Colonic mucosa (tissue), 4 donors: ENCODE measurements at places on chromosomes 5 and 9.

- no peak for DNase-seq
Observed at GRCh38 chr5:149526845-149527590, 24.2 kb downstream of the CSNK1A1 start.

GRCh38 chr5:169970339-169970738 is 10.0 kb downstream of the INSYN2B start:
- DNase-seq = no peak

DNA sequence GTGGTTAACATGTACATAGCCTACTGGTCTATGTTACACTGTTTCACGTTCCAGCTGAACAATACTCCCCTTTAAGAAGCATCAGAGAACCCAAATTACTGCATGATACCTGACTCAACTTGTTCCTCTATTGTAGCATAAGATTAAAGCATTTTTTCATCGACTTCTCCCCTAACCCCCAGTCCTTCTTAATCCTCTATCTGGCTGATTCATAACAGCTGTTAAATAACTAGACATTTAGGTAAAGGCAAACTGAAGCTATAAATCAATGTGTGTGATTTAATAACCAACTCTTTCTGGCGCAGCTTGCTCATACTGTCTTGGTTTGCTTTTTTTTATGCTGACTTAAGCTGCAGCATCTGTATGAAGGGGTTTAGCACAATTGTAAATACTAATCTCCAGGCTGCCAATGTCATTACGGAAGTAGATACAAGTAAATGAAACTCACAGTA is 94.2 kb upstream of the MTAP start:
- DNase-seq = no peak

DNA sequence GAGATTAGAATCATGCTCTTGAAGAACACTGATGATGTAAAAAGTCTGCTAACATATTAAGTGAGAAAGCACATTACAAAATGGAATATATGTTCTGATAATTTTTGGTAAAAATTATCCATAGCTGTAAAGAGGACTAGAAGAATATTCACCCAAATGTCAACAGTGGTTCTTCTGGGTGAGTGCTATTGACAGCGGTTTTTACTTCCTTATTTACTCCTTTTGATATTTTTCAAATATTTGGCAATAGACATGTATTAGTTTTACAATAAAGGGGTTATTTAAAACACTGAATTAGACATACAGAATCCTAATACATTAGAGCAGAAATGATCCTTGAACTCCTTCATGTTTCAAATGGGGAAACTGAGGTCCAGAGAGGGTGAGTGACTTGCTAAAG is 26.9 kb upstream of the MEGF9 start:
- no peak for DNase-seq

DNA sequence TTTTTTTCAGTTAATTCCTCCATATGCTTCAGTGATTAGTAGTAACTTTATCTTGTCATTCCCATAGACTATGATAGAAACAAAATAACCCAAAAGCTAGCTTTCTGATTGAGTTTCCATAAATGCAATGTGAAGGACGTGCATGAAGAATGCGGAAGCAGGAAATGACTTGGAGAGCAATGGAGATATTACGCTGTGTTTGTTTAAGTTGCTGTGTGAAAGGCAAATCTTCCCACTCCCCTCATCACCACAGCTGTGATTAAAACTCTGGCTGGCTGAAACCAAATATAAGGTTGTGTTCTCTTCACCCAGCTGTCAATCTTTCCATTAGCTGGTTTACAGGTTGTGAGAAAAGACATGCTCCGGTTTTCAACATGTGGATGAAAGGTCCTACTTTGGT is 83.9 kb downstream of the NR2F1-AS1 start:
- no peak for DNase-seq

DNA sequence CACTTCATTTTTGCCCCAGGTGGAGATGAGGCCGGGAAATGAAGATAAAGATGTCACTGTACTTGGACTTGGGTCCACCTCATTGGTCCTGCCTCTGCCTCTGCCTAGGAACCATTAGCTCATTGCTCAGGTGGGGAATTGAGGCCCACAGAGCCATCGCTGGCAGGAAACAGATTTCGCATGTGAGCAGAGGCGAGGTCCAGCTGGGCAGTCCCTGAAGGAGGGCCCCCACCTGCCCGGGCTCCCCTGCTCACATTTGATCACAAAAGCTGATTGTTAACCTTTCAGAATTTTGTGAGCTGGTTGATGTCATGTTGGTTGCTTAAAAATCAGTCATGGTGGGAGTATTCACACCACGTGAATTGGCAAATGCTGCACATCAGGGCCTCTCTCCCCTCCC is 273.8 kb upstream of the MVB12B start:
- DNase-seq = no peak

- no peak for DNase-seq
Observed at GRCh38 chr9:26748449-26749058, 144.0 kb downstream of the CAAP1 start.

DNA sequence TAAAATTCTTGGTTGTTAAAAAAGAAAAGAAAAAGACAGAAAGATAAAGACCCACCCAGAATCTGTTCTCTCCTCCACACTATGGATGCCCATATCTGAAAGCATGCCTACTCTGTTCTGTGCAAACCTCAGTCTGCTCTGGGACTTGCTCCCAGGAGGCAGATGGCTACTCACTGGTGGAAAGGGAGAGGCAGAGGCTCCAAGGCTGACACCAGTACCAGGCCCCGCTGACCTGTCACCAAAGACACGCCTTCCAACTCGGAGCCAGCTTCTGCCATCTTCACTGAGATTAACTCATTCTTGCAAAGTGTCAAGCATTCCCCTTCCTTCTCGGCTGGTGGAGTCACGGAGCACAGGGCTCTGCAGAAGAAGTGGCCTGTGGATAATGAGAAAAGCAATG is 21.6 kb downstream of the SH3TC2 start:
- no peak for DNase-seq

DNA sequence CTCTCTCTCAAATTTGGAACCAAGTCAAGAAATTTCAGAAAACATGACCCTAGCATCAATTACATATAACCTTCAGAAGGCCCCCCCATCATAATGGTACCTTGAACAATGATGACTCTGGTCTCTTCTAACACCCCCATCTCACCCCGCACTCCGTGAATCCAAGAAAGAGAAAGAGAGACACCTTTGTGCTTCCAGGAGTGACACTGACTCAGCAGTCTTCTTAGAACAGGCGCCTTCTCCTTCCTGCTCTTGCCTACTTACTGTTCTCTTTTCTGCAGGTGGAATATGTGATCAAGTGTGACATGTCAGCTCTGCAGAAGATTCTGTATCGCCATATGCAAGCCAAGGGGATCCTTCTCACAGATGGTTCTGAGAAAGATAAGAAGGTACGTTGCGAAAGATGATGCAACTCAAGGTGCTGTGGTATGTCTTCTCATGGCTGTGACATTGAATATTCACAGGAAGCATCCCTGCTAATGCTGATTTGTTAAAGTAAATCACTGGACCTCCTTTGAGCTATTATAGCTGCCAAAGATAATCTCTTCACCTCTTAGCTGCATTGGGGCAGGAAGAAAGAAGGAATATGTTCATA is 81.3 kb downstream of the SMARCA2 start:
- no peak for DNase-seq

DNA sequence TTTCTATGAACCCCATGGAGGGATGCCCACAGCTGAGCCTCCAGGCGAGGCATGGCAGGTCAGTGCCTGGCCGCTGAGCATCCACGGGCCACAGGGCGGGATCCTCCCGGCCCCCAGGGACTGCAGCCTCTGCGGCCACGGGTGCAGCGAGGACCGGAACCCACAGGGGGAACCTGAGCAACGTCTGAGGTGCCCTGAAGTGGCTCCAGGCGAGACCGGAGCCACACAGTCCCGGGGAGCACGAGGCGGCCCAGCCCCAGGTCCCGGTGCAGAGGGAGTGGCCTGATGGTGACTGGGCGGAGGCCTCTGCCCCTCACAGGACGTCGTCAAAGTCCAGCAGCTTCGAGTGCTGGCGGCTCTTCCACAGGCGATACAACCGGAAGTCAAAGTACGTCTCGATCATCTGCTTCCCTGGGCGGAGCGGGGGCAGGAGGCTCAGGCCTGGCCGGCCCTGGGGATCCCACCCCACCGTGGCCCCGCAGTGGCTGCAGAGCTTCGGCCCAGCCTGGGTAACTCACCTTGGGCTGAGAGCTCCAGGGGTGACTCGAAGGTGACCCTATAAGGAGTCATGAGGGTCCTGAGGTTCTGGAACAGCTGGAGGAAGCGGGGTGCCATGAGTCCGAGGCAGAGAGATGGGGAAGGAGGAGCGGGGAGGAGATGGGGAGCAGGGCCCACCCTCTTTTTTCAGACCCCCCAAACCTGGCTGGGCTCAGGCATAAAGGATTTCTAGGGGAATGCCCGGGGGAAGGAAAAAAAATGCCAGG is 8.1 kb upstream of the ENTPD8 start:
- DNase-seq = peak; percentile 23

GRCh38 chr5:90227683-90228082 is 181.9 kb downstream of the CETN3 start:
- peak; percentile 85 for DNase-seq

DNA sequence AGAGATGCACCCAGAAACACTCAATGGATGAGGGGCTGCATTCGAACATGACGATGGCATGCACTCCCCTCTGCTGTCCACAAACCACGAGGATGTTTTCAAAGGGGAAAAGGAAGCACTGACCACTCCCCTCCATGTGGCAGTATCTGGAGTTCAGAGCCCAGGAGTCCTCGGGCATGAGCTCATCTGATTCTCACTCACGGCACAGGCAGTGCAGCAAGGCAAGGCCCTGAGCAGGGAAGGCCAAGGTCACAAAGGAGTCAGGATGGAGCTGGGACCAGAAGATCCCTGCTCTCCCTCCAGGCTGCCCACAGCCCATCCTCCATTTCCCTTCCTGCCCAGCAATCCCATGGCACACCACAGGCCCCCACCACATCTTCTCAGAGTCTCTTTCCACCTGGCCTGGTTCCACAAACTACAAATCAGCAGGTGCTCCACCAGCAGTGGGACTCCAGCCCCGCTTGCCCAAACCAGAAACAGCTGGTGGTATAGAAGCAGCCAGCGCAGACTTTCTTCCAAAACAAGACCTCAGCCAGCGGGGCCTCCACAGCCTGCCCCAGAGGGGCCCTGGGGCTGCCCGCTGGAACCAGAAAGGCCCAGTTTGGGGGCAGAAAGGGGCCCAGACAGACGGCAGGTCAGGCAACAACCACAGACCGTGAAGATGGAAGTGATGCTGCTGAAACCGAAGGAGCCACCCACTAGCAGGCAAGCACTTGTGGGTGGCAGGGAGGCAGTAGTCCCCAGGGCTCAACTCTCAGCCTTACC is 12.2 kb downstream of the TNIP1 start:
- DNase-seq = no peak

- no peak for DNase-seq
Observed at GRCh38 chr5:14138608-14139540, 4.3 kb upstream of the TRIO start.

DNA sequence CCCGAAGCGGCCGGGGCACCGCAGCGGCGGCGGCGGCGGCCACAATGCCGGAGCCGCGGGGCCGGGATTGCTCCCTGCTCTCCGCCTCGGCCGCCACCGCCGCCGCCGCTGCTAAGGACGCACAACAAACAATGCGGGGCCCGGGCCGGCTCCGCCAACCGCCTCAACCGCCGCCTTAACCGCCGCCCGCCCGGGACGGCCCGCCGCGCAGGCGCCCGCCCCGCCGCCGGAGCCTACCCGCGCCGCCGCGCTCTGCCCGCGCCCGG is 254 bp downstream of the STRBP start:
- DNase-seq = no peak

- DNase-seq = no peak
Observed at GRCh38 chr5:76771705-76772405, 47.0 kb upstream of the F2RL1 start.

GRCh38 chr5:2991884-2992283 is 240.4 kb upstream of the IRX2 start:
- no peak for DNase-seq

- DNase-seq = no peak
Observed at GRCh38 chr5:133840168-133840567, 128.3 kb downstream of the C5orf15 start.

DNA sequence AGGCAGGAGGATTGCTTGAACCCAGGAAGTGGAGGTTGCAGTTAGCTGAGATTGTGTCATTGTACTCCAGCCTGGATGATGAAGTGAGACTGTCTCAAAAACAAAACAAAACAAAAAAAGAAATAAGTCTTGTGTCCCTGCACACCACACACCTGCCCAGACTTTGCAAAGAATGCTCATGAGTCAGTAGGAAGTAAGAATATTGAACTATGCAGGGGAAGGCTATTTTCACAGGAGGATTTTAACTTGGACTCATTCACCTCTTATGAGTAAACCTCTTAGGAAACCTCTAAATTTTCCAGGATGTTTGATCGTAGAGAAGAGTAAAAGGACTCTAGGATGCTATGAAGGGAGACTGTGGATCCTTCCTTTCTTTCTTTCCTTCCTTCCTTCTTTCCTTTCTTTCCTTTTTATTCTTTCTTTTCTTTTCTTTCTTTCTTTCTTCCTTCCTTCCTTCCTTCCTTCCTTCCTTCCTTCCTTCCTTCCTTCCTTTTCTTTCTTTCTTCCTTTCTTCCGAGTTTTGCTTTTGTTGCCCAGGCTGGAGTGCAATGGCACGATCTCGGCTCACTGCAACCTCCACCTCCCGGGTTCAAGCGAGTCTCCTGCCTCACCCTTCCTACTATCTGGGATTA is 96.7 kb upstream of the CLINT1 start:
- no peak for DNase-seq

DNA sequence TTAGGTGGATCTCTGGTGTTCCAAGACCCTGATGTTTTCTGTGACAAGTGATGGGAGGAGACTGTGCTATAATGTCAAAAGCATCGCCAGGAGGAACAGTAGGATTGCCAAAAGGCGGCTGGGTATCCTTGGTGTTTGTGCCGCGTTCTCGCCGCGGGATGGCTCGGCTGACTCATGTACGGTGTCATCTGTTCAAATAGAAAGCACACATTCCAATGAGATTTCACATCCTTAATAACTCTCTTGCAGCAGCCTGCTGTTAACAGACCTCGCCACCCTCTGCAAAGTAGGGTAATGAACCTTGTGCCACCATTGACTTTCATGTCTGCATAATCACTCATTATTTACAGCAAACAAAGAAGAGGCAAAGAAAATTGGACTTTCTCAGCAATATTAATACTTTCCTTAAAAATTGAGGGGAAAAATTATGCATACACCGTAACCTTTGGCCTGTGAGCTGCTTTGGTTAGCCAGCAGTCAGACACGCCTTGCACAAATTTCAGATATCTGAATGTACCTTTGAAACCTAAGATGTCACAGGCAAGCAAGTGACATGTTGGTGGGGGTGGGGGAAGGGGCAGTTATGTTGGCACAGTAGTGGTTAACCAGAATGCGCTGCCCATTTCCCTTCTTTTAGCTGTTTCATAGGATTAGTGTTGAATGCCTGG is 289.4 kb downstream of the EFNA5 start:
- DNase-seq = no peak

- DNase-seq = no peak
Observed at GRCh38 chr5:150731669-150732242, 27.1 kb downstream of the DCTN4 start.

DNA sequence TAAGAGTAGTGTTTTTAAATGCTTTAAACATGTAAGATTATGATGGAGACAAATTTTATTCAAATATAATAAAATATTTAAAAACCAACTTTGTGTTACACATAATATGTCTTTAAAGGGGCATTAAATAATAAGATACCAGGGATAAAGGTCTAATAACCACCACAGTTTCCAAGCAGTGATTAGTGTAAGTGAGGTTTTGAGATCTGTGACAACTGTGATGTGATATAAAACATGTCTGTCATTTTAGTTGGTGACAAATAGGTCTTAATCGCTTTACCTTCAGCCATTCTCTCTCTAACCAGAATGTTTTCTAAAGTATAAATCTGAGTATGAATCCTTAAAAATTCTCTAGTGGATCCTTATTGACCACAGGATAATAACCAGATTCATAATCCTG is 28.1 kb downstream of the PPIP5K2 start:
- DNase-seq = no peak

GRCh38 chr9:15936306-15936921 is 383.6 kb downstream of the CCDC171 start:
- no peak for DNase-seq
